ENCODE measurements at places on chromosomes 4 and X.

- DNase-seq, result no peak
Observed at GRCh38 chr4:70706044-70706461, 15.7 kb upstream of the RUFY3 start.

DNA sequence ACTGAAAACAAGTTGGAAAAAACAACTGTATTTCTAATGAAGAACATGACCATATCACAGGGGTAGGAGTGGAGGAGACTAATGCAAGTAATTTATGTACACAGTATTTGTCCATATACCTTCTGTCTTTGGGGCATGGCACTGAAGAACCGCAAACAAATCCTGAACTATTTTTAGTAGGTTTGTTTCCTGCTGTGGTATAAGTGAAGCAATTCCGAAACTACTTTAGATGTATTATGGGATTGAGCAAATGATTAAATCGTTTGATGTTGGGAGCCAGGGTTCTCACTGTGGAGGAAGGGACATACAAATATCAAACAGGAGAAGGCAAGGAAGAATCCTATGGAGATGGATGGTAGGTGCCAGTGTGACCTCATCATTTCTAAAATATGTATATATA is 18.9 kb upstream of the SH3KBP1 start:
- DNase-seq, result no peak

DNA sequence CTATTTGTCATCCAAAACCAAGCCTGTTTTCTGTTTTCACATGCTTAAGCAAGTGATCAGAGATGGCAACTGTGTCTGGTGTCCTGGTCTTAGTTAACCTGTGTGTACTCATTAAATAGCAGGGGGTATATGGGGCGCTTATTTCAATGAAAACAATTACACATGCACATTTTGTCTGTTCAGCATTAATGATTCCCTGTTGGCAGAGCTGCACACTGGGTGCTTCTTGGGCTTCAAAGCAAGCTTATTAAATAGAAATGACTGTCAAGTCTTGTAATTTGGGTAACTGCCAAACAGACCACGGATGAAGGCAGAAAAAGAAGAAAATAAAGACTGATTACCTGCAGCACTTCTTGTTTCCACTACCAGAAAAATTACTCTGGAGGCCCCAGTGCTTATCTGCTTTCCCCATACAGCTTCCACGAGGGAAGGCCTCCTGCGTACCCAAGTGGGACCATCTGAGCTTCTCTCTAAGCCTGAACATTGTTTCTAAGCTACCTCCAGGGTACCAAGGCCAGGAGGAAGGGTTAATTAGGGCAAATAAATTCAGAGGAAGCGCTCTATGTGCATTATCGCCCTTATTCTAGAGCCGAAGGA is 107.2 kb upstream of the TBL1X start:
- DNase-seq, result no peak

GRCh38 chr4:2484993-2485392 is 16.1 kb downstream of the RNF4 start:
- no peak for DNase-seq

GRCh38 chr4:169756971-169757574 is 671 bp downstream of the HPF1 start:
- no peak for DNase-seq

- no peak for DNase-seq
Observed at GRCh38 chr4:124904723-124905388, 192.3 kb upstream of the ANKRD50 start.

DNA sequence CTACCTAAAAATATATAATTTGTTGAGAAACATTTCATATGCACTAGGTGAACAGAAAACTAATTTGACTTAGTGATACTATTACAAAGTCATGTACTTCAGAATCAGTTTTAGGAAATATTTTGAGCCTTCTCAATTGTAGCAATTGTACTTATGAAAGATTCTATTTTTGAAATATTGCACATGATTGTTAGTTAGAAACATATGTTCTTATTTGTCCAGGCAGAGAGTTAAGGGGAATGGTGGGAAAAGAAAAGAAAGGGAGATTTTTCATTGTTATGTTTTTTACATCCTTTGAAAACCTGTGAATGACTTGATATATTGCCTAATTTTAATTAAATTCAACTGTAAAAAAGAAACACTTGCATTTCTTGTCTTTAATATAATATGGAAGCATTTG is 66.0 kb downstream of the GLRB start:
- no peak for DNase-seq

GRCh38 chr4:16416601-16417000 is 190.3 kb upstream of the TAPT1 start:
- DNase-seq, result no peak

GRCh38 chr4:106104276-106104675 is 209.0 kb downstream of the NPNT start:
- no peak for DNase-seq

GRCh38 chrX:13894888-13895565 is 78.1 kb upstream of the GPM6B start:
- no peak for DNase-seq

- DNase-seq, result no peak
Observed at GRCh38 chr4:26474551-26474950, 15.7 kb downstream of the CCKAR start.

GRCh38 chr4:44447563-44448504 is 775 bp downstream of the KCTD8 start:
- DNase-seq, result no peak

All from NCI-H187 (cell line).